ENCODE measurements at places on chromosomes 2 and 18. TPM values are rescaled to one million over a fixed set of nuclear protein-coding genes. Genes with fewer than 3 reads are reported as not detected.

GRCh38 chr2:206784559-206785353 is 19.4 kb downstream of the FASTKD2 start:
- peaks cover 2% of the 10 kb centered on the region for H3K4me1 ChIP-seq
- no peak for DNase-seq
- no peak overlapping the region for H3K27ac ChIP-seq
- H3K4me3 ChIP-seq: no peak overlapping the region
- no peaks in the 10 kb centered on the region for H3K27me3 ChIP-seq

- no peaks in the 10 kb centered on the region for H3K36me3 ChIP-seq
- DNase-seq: no peak
- peaks cover 3% of the 10 kb centered on the region for H3K4me1 ChIP-seq
Measured at GRCh38 chr18:13366962-13367892, 148.7 kb downstream of the LDLRAD4 start.

- H3K27me3 ChIP-seq: peaks cover 34% of the 10 kb centered on the region
- no peak overlapping the region for H3K4me3 ChIP-seq
- H3K36me3 ChIP-seq: no peaks in the 10 kb centered on the region
- H3K27ac ChIP-seq: no peak overlapping the region
- H3K4me1 ChIP-seq: peaks cover 2% of the 10 kb centered on the region
- no peak for DNase-seq
Measured at GRCh38 chr18:61847164-61847791, 45.5 kb downstream of the RNF152 start.

- no peaks in the 10 kb centered on the region for H3K36me3 ChIP-seq
- H3K27ac ChIP-seq: no peak overlapping the region
- DNase-seq: no peak
- peaks cover under 1% of the 10 kb centered on the region for H3K27me3 ChIP-seq
- H3K4me3 ChIP-seq: no peak overlapping the region
Measured at GRCh38 chr18:58091099-58091611, 47.1 kb downstream of the NEDD4L start.

- no peak overlapping the region for H3K27ac ChIP-seq
- H3K36me3 ChIP-seq: no peaks in the 10 kb centered on the region
- H3K27me3 ChIP-seq: peaks cover 42% of the 10 kb centered on the region
Measured at GRCh38 chr2:178297091-178297411, 102.7 kb downstream of the OSBPL6 start.

The C2orf80 gene
- total RNA-seq: not detected

The INSIG2 gene
- 21.7 TPM for total RNA-seq

All from activated CD8-positive, alpha-beta memory T cell treated with anti-CD3 and anti-CD28 coated beads, Interleukin-2, amount 10 ng/mL, durations not matched to agents 7 days and 5 days (primary cell).